ENCODE measurements at places on chromosomes 13 and 19.

GRCh38 chr13:91889641-91890040 lies 491.2 kb downstream of the GPC5 start:
- DNase-seq, result no peak

GRCh38 chr19:48290771-48291488 lies 21.0 kb downstream of the ZNF114 start:
- DNase-seq, result no peak

GRCh38 chr13:54492995-54493394 lies 1464.4 kb downstream of the OLFM4 start:
- no peak for DNase-seq

GRCh38 chr19:42363614-42364346 lies 26.3 kb downstream of the CNFN start:
- no peak for DNase-seq

GRCh38 chr19:15419413-15420025 lies 731 bp upstream of the AKAP8L start:
- no peak for DNase-seq

GRCh38 chr19:49422407-49423070 lies 702 bp downstream of the PTH2 start:
- DNase-seq, result no peak

- no peak for DNase-seq
These were observed 4.3 kb downstream of the RUVBL2 start for GRCh38 chr19:48997972-48998371.

DNA sequence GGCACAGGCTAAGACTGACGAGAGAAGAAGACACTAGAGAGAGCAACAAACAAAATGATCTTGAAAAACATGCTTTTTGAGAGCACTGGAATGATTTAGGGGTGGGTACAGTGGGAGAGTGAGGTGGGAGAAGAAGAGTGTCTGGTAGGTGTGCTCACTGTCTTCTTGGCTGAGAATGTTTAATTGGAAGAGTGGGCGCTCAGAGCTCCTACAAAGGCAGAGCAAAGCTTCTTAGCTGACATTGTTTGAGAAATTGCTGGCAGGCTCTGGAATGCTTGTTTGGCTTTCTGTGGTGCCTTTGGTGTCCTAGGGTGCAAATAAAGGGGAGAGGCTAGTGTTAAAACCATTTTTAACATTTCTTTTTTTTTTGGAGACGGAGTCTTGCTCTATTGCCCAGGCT lies 1.5 kb upstream of the LIPE start:
- no peak for DNase-seq

- DNase-seq, result no peak
These were observed 9.5 kb upstream of the WTIP start for GRCh38 chr19:34471906-34472700.

- DNase-seq, result no peak
These were observed 342.7 kb upstream of the TMTC4 start for GRCh38 chr13:101017123-101017872.

DNA sequence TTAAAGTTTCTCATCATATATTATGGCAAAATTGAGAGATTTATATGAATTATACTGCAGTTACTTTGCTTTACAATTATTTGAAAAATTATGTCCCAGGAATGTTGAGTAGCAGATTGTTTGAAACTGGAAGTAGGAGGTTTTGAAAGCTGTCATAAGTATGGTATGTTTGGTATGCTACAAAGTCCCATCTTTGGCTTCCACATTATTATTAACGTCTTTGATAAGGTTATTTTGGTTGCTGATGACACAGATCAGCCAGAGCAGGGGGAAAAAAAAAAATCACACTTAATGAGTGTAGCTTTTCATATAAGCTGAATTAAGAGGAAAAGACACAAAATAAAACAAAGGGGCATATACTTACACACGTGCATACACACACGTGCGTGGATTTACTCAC lies 130.1 kb downstream of the SLITRK1 start:
- DNase-seq, result no peak

- DNase-seq, result no peak
These were observed 1.4 kb upstream of the RBM26 start for GRCh38 chr13:79407349-79407979.

DNA sequence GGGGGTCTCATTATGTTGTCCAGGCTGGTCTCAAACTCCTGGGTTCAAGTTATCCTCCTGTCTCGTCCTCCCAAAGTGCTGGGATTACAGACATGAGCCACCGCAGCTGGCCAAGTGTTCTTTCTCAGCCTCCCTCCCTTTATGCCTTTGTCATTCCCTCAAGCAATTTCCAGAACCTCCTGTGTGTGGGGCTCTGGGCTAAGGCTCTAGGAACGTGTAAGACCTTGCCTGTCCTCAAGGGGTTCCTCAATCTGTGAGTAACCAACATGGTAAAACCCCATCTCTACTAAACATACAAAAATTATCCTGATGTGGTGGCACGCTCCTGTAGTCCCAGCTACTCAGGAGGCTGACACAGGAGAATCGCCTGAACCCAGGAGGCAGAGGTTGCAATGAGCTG lies 15.5 kb upstream of the SPACA4 start:
- DNase-seq, result no peak

DNA sequence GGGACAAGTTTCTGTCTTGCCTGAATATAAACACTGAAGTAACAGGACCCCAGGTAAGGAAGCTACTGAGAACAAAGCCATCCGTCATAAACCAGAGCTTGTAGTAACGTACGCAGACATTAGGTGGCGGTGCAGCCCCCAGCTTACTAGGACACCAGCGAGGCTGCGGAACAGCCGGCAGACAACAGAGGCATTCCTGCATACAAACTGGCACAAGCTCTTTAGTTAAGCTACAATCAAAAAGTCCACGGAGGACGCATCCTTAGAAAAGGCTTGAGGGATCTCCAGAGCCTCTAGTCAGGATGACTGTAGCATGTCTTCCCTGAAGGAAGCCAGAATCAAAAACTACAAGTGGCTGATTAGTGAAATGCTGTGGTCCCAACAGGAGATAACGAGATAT lies 26.2 kb downstream of the ZNF160 start:
- no peak for DNase-seq

DNA sequence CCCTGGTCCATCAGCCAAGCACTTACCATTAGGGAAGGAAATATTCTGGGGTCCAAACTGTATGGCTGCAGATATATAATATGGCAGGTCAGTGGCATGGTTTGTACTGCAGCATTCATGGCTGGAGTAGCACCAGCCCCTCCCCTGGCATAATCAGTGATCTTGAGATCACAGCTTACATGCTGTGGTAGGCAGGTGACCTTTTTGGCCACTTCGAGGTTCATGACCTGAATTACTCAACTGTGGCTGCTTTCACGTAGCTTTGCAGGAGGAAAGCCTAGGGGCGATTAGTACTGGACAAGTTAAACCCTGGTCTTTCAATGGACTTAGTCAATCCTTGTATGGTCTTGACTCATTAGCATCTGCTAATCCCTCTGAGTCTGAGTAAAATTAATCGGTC lies 169.8 kb downstream of the SPRY2 start:
- no peak for DNase-seq

GRCh38 chr19:44738603-44739558 lies 9.6 kb upstream of the BCL3 start:
- no peak for DNase-seq

- no peak for DNase-seq
These were observed 9.1 kb upstream of the CDADC1 start for GRCh38 chr13:49238621-49239020.

GRCh38 chr19:18449552-18449951 lies 11.6 kb upstream of the ISYNA1 start:
- DNase-seq, result no peak

- no peak for DNase-seq
These were observed 11.7 kb downstream of the TRIP10 start for GRCh38 chr19:6751189-6751588.

DNA sequence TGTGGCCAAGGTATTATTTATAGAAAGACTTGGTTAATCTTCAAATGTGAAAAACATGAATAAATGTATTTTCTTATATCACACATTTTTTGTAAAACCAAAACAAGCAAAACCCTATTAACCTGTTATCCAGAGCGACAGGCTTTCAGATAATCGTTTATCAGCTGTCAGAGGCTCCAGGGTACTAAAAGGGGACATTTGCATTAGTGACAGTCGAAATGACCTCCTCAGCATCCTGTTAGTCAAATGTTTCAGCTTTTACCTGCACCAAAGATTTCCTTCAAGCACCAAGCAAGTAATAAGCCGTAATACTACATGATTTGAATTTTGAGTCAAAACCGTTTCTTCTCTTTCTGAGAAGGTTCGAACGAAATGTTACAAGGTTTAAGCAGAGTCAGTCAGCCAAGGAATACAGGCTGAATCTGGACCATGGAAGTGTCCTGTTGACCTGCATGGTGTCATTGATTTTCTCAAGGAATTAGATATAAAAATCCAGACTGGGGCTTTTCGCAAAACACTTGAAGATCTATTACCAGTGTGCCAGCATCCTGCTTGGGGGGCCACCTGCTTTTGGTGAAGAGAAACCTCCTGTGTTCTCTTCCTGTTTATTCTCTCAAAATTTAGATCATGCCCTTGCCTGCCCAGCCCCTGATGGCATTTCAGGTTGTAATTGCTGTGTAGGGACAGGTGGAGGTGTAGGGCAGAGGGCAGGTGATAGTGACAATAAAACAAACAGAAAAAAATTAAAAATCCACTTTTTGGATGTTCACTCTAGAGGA lies 11.3 kb upstream of the RFC3 start:
- no peak for DNase-seq

All from activated naive CD4-positive, alpha-beta T cell (primary cell).